CD4-positive, alpha-beta T cell treated with Interleukin-2 at 100 ng/mL for 4 hours (primary cell): ENCODE measurements at places on chromosomes 4 and X.

DNA sequence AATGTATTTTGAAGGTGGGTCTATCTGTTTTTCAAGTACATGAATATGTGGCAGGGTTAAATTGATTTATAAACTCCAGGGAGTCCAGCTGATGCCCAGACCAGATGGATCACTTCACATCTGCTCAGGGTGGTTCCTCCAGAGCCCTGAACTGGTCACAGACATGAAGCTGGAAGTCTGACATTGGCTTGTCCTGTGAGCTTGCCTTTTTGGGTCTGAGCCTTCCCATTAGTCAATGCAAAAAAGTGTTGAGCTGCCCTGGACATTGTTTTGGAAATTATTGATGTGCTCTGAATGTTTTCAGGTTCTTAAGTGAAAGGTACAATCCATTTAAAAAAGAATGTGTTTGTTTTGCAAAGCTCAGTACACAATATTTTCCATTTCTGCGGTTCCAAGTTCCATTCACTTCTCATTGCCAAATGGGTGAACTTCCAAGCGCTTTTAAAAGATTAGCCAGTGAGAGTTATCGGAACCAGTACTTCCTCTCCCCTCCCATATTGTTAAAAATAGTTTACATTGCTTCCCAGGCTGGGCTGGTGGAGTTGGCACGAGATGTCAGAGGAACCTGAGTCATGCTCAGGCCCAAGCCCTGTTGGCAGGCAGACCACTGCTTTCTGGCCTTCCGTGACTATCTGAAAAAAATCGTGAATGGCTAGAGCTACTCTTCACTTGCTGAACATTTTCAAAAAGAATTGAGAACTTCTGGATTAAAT, 52.1 kb downstream of the PDGFRA start:
- DNase-seq: no peak

DNA sequence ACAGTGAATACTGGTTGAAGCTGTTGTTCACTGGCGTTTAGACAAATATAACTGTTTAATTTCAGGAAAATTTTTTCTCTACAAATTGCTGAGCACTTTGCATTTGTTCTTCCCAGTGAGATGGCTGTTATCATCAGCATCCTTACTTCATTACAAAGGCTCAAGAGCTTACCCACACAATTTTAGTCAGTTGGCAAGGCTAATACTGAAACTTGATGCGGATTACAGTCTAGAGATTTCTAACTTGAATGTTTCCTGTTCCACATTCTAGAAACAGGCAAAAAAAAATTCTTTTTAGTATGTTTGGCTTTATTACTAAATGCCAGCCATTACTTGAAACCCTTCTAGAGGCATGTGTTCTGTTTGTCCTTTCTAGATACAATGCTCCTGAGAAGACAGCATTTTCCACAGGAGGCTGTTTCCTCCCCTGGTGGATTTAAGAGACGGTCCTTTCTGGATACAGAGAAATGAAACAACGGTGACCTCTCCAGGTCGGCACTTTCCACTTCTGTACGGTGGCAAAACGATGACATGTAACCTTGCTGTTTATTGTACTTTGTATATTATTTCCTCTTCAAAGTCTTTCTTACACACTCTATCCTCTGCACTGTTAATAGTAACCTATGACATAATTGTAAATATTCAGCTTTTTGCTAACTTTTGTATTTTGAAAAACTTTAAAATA, 80.9 kb downstream of the RFC1 start:
- no peak for DNase-seq

GRCh38 chr4:80989921-80990544, 40.5 kb upstream of the BMP3 start:
- DNase-seq: peak; percentile 64

DNA sequence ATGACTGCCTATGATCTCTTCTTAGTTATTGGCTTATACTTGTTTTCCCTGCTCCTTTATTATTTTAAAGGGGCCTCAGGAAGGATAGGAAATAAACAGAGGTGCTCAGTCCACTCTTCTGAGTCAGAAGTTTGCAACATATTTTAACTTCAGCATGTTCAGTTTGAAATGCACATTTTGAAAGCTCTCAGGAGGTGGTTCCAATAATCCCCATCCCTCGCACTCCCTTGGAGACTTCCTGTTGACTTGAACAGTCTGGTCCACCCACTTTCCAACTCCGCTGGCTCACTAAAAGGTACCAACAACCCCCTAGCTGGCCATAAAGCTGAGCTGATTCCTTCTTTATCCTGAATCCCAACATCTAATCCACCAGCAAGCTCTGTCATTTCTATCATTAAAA, 78.3 kb upstream of the DUSP21 start:
- no peak for DNase-seq

DNA sequence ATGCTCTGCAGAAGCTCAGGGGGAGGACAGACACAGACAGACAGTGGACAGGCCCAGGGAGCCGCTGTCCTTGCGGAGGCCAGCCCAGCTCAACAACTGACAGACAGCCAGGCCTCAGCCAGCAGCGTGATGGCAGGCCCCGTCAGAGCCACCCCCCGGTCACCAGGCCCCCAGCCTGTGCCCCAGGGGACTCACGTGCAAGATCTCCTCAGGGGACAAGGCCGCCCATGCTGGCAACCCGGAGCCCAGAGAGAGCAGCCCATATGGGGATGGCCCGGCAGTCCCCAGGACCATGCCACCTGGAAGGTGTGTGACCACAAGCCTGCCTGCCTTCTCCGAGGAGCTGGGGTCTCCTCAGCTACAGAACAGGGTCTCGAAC, 28.0 kb upstream of the MXD4 start:
- DNase-seq: no peak
